Fibroblast of the aortic adventitia (primary cell): ENCODE measurements at places on chromosomes 2 and 18.

DNA sequence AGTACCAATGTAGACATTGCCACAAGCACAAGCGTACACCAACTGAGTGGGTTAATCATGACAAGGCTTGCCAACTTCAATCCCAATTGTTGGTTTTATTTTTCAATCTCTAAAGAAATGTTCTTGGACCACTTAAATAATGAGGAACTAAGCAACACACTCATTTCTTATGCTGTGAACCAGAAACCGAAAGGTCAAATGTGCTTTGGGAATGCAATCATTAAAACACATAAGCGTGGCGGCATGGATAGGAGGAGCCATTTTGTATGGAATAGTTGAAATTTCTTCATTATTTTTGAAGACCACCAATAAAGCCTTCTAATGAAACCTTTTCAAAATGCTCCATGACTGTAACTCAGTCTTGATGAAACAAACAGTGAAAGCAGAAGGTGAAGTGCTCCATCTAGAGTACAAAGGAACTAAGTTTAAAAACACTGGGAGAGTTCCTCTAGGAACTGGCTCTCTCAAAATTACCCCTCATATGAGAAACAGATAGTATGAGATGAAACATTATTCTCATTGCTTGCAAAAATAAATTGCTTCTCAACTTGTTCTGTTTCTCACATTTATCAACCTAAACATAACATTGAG lies 113.2 kb upstream of the CHST9 start:
- no peak for DNase-seq

- no peak for DNase-seq
Measured at GRCh38 chr2:136394136-136395060, 276.4 kb upstream of the CXCR4 start.

DNA sequence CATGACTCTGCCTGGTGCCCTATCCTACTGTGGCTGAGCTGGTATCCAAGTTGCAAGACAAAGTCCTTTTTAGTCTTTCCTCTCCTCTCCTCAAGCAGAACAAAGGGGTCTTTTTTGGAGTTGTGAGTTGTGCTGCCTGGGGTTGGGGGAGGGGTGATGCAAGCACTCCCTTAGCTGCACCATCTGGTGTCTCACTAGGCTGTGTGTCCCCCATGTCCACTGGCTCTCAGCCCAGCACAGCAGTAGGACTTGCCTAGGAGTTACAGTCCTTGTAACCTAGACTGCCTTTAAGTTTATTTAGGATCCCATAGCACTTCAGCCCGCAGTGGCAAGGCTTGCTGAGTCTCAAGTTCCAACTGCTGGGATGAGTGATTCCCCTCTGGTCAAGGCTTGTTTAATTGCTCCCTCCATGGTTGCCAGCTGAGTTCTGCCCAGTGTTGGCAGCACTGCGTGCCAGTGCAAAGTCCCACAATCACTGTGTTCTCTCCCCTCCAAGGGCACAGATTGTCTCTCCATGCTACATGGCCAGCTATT lies 13.2 kb upstream of the ILKAP start:
- no peak for DNase-seq

- no peak for DNase-seq
Measured at GRCh38 chr2:99822474-99823207, 319.7 kb downstream of the AFF3 start.

DNA sequence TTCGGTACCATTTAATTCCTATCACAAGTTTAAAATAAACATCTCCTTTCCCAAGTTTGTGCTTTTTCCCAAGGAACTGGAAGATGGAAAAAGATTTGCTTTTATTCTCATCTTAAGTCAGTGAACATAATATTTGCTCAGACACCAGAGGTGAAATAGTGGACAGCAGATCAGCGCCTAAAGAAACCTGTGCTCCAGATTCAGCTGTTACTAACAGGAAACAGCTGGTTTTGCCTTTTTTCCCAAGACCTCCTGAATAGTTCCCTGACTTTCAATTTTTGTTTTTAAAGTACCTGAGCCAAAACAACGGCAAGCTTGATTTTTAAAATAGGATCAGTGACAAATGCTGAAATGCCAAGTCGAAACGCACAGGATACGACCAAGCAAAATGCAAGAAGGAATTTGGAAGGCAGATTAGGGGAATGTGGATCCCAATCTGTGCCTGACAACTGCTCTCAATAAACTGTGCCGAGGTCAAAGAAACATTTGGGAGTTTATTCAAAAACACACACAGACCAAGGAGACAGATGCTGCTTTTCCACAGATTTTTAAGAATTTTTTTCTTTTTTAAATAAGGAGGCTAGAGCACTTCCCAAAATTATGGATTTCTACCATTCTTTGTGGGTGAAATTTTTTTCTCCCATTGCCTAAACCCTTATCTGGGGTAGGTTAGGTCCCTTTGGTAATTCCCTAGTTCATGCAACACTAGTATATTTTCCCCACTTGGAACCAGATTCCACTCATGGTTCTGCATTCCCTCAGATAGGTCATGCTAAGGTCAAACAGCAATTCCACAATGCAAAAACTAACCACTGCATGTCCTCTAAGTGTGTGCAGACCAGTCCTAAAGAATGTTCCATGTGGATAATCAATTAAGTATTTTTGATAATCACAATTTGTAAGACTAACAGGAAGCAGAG lies 121.5 kb upstream of the PDE1A start:
- DNase-seq = peak; percentile 70

DNA sequence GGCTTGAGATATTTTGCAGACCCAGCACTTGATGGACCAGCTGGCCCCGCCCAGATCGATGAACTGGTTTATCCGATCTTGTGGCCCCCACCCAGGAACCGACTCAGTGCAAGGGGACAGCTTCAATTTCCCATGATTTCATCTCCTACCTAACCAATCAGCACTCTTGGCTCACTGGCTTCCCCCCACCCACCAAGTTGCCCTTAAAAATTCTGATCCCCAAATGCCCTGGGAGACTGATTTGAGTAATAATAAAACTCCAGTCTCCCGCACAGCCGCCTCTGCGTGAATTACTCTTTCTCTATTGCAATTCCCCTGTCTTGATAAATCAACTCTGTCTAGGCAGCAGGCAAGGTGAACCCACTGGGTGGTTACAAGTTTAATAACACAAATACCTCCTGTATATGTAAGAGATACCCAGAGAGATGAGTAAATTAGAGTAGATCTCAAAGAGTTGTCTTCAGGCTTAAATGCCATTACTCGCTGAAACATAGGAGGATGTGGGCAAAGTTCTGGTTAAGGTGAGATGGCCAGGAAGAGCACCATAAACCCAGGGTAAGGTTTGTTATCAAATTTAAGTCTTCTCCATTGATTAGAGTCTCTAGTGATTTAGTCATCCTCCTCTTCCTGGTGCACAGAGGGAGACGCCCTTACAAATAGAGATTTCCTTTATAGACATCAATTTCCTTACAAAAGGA lies 222.8 kb downstream of the ARL4C start:
- DNase-seq = no peak

GRCh38 chr18:53755914-53756609 lies 468.4 kb downstream of the MBD2 start:
- DNase-seq = no peak

GRCh38 chr2:109376796-109377495 lies 236.8 kb downstream of the SEPTIN10 start:
- DNase-seq = no peak

DNA sequence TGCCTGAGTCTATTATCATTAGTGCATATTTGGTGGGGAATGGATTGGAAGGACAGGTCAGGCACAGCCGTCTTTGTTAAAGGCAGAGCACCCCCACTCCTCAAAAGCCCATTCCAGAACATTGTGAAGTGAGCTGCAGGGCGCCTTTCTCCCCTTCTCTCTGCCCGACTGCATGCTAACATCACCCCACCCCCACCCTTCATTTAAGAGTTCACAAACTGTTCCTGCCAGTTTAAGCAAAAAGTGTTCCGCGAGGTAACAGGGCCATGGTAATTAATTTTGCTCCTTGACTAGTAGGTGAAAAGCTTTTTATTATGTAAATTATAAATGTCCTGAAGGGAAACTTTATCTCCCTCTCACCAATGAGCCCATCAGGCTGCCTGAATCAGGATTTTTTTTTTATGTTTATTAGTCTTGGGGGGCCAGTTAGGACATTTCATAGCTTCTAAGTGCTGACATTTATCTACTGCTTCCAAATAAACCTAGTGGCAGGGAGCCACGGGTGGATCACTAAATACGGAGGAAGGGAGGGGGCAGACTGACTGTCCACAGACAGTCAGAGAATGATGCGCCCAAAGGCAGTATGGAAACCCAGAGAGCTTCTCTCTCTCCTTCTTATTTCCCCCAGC lies 99.4 kb downstream of the FTCDNL1 start:
- no peak for DNase-seq

DNA sequence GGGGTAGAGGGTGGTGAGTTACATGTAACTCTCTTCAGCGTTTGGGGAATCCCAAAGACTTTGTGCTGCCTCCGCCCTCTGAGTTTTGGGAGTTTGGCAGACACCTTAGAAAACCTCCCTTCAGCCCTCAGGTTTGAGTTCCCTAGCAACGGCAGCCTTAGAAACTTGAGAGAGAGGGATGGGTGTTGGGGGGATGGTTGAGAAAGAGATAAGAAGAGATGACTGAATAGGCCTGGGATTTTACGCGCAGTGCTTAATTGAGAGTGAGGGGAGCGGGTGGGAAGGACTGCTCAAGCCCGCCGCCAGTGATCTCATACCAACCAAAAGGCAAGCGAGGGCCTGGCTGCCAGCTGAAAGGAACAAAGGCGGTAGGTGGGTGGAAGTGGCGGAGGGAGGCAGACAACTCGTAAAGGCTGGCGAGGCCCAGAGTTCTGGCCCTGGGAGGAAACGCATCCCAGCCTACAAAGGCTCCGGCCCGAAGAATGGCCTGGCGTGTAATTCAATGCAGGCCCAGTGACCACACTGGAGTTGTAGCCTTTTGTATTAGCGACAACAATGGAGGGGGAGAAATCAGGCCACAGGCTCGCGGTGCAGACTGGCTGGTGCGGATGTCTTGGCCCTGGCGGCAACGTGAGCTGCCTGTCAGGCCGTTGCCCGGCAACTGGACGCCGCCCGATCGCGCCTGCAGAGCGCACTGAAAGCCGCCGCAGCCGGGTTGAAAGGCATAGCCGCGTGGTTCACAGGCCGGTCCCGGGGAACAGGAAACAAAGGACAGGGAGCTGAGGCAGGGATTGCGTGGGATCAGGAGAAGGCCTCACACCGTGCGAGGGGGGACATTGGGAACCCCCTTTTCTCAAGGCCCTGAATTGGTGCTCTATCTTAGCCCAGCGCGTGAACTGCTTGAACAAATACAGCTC lies 39.9 kb upstream of the DARS1 start:
- peak; percentile 29 for DNase-seq
